ENCODE measurements at places on chromosomes 16 and 17. TPM values are rescaled to one million over a fixed set of nuclear protein-coding genes. Genes with fewer than 3 reads are reported as not detected.

DNA sequence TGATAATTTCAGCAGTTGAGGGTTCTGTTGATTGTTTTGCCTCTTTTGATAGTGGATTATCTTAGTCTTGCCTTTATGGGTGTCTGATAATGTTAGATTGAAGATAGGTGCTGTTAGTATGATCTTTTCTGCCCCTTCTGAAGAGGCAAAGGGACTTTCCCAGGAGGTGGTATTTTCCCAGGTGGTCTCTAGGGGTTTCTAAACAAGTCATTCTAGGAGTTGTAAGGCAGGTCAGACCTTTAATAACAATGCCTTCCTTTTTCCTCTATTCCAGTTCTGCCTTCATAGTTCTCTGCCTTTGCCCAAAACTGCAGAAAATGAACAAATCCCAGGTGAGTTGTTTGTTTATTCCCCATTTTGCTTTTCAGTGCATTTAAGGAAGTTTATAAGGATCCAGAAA is 4.3 kb downstream of the ZFP1 start:
- no peak for DNase-seq

- peak; percentile 76 for DNase-seq
Observed at GRCh38 chr17:45050481-45051059, 862 bp downstream of the DCAKD start.

DNA sequence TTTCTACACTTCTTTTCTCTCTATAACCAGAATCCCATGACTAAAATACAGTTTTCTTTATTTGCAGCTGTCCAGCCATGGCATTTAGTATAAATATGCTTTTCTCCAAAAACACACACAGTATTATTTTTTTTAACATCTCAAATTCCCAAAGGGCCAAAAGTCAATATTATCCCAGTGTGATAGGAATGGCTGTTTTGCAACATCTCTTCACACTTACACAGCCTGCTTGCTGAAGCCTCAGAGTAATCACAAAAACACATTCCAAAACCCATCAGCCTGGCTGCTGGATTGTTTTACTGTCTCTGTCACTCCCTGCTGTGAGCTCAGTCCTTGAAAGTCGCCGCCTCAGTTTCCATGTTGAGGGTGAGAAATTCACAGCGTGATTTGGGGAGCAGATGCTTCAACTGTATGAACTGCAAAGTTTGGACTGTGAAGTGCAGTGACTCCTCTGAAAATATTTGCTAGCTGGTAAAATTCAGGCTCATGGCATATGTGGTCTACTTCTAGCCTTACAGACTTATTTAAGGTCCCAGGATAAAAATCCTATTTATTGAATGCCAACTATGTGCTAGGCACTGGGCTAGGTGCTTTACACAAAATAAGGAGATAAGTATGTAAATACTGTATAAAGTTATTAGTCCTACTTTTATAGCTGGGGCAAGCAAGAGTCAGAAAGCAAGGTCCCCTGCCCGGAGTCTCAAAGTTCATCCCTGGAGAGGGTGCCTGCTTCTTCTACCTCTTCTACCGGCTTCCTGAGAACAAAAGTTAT is 116.5 kb downstream of the SOCS1 start:
- DNase-seq, result no peak

DNA sequence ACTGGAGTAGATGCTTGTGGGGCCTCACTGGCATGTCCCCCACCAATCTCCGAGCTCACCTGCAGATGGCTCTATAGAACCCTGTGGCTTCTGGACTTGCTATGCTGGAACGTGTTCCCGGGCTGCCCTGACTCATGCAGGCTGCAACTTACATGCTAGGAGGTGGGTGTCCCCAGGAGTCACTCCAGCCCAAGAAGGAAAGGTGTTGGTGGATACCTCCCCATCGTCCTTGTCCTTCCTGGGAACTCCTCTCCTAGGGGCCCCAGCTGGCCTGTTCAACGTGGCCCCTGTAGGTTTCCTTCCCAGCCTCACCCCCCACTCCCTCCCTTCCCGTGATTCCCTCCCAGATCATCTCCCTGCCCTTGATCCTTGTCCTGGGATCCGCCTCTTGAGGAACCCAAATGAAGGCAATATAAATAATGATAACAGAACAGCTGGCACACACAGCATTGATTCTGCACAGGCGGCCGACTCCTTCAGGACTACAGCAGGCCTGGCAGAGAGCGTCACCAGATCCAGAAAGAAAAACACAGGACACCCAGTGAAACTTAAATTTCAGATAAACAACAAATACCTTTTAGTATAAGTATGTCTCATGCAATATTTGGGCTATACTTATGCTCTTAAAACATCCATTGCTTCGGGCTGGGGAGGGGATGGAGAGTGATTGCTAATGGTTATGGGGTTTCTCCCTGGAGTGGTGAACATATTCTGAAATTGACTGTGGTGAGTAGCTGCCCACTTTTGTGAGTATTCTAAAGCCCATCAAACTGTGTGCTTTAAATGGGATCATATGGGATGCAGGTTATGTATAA is 221.1 kb upstream of the GSE1 start:
- DNase-seq, result no peak

DNA sequence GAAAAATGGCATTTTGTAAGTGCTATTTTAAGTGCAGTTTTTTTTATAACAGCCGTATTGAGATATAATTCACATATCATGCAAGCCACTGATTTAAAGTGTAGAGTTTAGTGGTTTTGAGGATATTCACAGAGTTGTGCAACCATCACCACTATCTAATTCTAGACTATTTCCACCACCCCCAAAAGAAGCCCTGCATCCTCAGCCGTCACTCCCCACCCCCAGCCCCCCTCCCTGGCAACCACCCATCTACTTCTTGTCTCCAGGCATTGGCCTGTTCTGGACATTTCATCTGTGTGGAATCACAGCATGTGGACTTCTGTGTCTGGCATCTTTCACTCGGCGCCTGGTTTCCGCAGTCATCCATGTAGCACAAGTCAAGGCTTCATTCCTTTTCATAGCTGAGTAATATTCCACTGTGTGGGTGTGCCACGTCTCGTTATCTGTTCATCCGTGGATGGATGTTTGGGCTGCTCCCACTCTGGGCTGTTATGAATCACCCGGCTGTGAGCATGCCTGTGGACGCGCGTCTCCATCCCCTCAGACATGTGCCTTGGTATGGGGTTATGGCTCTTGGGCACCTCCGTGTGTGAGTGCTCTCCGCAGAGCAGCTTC is 138.4 kb upstream of the CIBAR2 start:
- DNase-seq, result no peak

- DNase-seq, result no peak
Observed at GRCh38 chr17:41986634-41987033, 20.0 kb downstream of the CNP start.

GRCh38 chr17:80821546-80821945 is 170.1 kb upstream of the CHMP6 start:
- no peak for DNase-seq

DNA sequence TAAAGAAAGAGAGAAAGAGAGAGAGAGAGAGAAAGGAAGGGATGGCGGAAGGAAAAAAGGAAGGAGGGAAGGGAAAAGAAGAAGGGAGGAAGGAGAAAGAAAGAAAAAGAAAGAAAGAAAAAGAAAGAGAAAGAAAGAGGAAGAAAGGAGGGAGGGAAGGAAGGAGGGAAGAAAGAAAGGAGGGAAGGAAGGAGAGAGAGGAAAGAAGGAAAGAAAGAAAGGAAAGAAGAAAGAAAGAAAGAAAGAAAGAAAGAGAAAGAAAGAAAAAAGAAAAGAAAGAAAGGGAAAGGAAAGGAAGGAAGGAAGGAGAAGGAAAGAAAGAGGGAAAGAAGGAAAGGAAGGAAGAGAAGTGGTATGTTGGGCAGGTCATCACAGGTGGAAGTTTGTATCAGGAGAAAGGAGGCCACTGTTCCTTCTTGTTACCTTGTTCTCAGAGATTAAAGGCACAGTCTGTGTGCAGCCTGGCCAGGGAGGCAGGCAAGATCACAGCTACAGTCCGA is 19.3 kb downstream of the SLC35G3 start:
- no peak for DNase-seq

Gene NTN1
- total RNA-seq, result 0.69 TPM

Gene KRT36
- not detected for total RNA-seq

Gene TAT
- total RNA-seq, result not detected

Gene ADGRG1
- total RNA-seq, result 269 TPM
